ENCODE measurements at places on chromosomes 5 and 9.

DNA sequence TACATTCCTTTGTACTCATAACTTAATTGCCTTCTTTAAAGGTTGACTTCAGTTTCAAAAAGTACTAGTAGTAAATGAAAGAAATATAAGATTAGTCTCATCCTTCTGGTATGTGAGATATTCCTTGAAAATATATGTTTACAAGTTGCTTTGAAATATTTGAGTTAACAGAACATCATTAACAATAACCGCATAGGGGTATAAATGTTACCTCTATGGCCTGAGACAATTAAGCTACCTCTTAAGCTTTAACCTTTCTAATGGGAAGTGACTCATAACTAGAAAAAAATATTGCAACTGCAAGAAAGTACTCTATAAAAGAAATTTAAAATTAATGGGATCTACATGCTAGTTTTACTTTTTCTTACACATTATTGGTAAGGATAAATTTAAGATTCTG lies 399.0 kb downstream of the CDH10 start:
- DNase-seq, result no peak

DNA sequence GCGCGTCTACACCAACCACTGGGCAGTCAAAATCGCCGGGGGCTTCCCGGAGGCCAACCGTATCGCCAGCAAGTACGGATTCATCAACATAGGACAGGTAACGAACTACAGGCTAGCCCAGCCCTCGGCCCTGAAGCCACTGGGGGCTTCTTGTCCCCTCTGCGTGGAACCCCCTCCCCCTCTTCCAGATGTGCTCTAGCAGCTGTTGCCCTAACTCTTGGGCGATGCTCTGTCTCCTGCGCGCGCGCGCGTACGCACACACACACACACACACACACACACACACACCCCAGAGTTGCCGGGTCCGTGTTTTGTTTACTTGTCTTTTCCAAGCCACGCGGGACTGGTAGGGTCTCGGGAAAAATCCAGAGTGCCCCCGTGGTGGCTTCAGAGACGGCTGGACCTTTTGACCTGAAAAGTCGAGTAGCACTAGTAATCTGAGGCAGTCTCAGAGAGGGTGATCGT lies 836 bp downstream of the PCSK5 start:
- no peak for DNase-seq

GRCh38 chr9:75866273-75866871 lies 24.1 kb upstream of the PCSK5 start:
- DNase-seq, result peak; percentile 56

DNA sequence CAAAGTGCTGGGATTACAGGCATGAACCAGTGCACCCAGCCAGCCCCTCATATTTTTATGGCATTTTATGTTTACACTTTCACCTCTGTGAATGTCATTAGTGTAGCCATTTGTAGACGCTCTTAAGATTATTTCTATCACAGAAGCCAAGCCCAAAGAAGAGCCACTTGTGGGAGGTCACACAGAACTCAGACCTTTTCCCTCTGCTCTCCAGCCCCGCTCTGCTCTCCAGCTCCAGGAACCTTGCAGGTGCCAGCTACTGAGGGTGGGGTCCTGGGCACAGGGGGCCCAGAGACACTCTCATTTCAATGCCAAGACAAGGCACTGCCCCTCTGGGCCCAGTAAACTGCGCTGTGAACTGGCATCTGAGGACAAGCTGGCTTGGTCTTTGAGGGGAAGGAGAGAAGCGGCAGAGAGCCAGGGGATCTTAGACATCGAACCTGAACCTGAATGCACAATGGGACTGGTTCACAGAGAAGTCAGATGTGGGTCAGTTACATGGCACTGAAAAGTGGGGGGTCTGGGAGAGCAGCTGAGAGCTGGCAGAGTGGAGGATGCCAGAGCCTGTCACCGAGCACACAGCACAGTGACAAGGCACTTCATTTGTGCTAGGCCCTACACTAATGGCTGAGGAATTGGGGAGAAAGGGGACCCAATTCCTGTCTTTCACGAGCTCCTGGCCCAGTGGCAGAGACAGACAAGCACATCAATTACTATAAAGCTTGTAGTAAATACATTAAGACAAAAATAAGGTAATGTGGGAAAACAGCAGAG lies 16.7 kb downstream of the ANXA6 start:
- no peak for DNase-seq

DNA sequence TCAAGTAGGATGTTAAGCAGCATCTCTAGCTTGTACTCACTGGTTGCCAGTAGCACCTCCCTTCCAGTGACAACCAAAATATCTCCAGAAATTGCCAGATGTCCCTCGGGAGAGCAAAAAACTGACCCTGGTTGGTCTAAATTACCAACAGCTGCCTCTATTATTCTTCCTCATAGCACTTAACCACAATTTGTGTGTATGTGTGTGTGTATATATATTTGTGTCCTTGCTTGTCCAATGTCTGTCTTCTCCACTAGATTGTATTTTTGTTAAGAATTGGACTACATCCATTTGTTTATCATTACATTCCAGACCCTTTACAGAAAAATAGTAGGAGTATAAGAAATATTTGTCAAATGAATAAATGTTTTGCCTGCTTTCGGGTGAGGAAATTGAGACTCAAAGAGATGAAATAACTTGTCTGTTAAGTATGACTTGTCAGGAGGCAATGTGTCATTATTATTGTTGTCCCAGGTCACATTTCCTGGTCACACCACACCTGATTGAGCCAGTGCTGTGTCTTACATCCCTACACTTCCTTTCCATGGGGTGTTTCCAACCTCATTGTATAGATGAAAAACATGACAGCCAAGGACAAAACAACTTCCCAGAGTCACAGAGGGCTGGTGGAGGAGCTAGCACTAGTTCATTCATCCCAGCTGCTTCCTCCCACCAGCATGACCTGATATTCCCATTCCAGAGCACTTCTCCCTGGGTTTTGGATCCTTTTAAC lies 11.4 kb upstream of the GRPEL2 start:
- no peak for DNase-seq

- DNase-seq, result no peak
These were observed 12.1 kb downstream of the PRRC2B start for GRCh38 chr9:131405858-131406537.

GRCh38 chr5:8320244-8320643 lies 451.3 kb downstream of the MTRR start:
- DNase-seq, result no peak

DNA sequence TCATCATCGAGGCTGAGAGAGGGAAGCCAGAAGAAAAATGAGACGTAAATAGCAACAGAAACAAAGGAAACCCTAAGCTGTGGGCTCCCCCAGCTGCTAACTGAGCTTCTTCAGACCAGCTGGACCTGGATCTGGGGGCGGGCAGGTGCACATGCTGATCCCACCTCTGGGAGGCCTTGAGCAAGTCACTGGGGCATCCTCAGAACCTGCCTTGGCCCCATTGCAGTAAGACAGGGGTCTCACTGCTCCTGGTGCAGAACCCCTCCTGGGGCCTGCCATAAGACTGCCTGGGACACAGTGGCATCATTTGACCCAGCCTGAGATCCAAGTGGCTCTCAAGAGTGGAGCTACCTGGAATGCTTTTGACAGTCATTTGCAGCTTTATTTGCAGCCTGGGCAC lies 77.4 kb downstream of the PHF2 start:
- DNase-seq, result no peak

- DNase-seq, result peak; percentile 65
These were observed 8.7 kb downstream of the FAM193B start for GRCh38 chr5:177545487-177546257.

DNA sequence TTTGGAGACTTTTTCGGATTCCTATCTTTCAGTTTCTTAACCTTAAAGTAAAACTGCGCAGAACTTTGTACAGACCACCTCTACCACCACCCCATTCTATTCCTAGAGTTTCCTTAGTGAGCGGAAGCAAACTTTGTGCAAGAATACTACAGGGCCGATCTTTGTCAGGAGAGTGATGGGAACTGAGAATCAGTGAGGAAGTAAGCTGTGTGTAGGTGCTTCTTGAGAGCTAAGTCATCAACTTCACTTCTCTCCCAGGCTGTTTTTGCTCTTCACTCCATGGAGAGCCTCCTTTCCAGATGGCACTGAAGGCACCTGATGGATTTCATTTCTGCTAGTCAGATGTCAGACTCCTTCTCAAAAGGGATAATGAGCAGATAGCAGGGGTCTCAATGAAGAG lies 127.3 kb downstream of the SPATA31D1 start:
- DNase-seq, result no peak

GRCh38 chr5:138844812-138845513 lies 30.2 kb downstream of the LRRTM2 start:
- no peak for DNase-seq

GRCh38 chr5:178595750-178596149 lies 5.6 kb upstream of the COL23A1 start:
- no peak for DNase-seq

- DNase-seq, result no peak
These were observed 2.8 kb downstream of the FBN2 start for GRCh38 chr5:128535251-128535650.

DNA sequence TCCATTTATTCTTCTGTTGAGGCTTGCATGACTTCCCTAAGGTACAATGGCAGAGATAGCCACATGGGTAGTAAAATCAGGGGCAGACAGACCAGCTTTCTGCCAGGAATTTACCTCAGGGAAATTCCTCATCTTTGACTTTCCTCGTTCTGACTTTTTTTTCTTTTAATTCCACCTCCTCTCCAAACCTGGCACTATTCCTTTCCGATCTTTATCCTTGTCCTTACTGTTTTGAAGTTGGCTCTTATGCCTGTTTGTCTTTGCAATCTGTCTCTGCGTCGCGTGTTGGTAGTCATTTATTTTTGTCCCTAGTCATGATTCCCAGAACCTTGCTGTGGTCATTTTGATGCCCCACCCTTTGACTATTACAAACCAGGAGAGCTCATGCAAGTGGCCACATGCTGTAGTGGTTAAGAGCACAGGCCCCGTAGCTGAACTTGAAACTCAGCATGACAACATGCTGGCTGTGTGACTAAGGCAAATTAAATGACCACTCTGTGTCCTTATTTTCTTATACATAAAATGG lies 19.0 kb downstream of the TMC1 start:
- no peak for DNase-seq

GRCh38 chr5:136337788-136338187 lies 27.6 kb downstream of the TRPC7 start:
- no peak for DNase-seq

- no peak for DNase-seq
These were observed 14.6 kb downstream of the CETN3 start for GRCh38 chr5:90395005-90395404.

GRCh38 chr5:164119806-164120447 lies 614.5 kb downstream of the MAT2B start:
- DNase-seq, result no peak

GRCh38 chr5:147344861-147345260 lies 110.0 kb downstream of the STK32A start:
- no peak for DNase-seq

GRCh38 chr5:16946725-16947124 lies 10.6 kb upstream of the MYO10 start:
- no peak for DNase-seq

- DNase-seq, result no peak
These were observed 146.5 kb downstream of the CD180 start for GRCh38 chr5:67050125-67050524.

GRCh38 chr9:135591506-135592330 lies 30.2 kb downstream of the PAEP start:
- DNase-seq, result no peak

GRCh38 chr5:77272206-77272605 lies 61.7 kb downstream of the PDE8B start:
- no peak for DNase-seq

DNA sequence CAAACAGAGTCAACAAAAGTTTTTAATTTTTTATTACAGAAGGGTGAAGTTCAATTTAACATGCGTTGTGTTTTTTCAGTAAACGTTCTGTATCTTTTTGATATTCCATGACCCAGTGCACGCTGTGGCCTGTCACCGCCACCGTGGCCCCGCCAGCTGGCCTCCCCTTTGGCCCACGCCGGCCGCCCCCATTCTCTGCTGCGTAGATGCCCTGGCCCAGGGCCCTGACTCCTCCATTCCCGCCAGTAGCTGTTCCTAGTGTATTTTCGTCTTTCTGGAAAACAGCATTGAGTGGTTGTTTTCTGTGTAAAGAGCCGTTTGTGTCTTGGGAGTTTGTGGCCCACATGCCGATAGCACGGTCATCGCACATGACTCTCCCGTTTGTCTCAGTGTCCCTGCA lies 6.1 kb downstream of the RNU6ATAC start:
- no peak for DNase-seq

- peak; percentile 26 for DNase-seq
These were observed 2.0 kb downstream of the GADD45G start for GRCh38 chr9:89606624-89607311.

- DNase-seq, result no peak
These were observed 11.7 kb upstream of the CDKN2AIPNL start for GRCh38 chr5:134423376-134423775.

- no peak for DNase-seq
These were observed 114.5 kb downstream of the SLC25A46 start for GRCh38 chr5:110853267-110853666.

DNA sequence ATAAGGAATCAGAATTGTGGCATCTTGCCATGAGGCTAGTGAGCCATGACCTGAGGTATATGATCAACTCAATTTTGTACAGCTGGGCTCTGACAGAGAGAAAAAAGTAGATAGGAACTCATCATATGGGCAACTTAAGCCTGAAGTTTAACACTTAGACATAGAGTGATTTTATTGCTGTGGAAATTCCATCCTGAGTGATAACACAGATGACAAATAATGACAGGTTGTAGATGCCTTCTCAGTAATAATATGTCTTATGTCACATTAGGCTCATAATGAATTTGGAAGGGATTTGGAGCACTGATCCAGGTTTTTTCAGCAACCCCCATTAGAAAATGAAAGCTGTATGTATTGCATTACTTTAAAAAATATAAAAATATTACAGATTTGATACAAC lies 744.6 kb downstream of the CDH12 start:
- DNase-seq, result no peak

- no peak for DNase-seq
These were observed 34.1 kb downstream of the TMEM252 start for GRCh38 chr9:68506551-68506950.
